ENCODE measurements at places on chromosomes 3 and 15.

DNA sequence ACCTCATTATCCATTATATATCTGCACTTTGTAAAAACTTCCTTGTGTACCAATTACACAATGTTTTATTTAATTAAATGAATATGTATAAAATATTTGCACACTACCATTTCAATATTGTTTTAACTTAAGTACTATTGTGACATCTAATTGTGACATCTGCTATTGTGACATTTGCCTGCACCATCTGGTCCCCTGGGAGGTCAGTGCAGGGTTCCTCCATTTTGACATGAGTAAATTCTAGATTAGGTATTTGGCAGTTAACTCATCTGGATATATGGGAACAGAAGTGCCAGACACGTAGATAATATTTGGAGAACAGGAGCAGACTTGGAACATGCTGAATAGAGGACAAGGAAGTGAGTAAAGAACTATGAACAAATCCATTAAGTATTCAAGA is 332.1 kb downstream of the VGLL3 start:
- DNase-seq = no peak

GRCh38 chr3:47984075-47984728 is 32.0 kb downstream of the MAP4 start:
- peak; percentile 33 for DNase-seq

- DNase-seq = no peak
Observed at GRCh38 chr3:111720681-111721380, 125.7 kb upstream of the ZBED2 start.

GRCh38 chr3:162391301-162391700 is 894.7 kb downstream of the OTOL1 start:
- DNase-seq = no peak

DNA sequence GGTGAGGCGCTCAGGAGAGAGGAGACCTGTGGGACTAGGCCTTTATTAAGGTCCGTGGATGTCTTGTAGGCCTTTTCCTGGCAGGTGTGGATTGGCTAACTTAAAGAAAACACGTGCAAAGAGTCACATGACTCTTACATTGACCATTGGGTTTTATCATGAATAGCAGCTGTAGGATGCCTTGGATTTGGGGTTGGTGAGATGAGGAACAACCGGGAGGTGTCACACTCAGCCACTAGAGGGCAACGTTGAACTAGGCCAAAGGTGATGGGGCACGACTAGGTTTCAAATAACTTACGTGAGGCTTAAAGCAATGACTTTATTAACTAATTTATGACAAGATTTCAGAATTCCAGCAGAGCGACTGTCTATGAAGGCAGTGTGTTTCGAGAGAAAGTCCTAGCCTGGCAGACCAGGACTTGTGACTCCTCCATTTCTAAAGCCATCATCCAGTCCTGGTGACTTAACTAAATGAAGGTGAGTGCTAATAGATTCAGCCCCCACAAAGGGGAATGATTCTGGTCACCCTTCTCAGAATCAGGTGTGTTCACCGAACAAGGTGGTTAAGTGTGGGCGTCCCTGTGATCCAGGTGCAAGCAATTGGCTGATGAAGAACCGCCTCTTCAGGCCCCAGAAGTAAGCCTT is 345.6 kb downstream of the MCTP2 start:
- peak; percentile 18 for DNase-seq

- no peak for DNase-seq
Observed at GRCh38 chr3:9301798-9302197, 52.4 kb upstream of the SRGAP3 start.

- DNase-seq = no peak
Observed at GRCh38 chr3:120497818-120498217, 47.0 kb upstream of the FSTL1 start.

- DNase-seq = no peak
Observed at GRCh38 chr3:173615661-173616060, 218.1 kb downstream of the NLGN1 start.

DNA sequence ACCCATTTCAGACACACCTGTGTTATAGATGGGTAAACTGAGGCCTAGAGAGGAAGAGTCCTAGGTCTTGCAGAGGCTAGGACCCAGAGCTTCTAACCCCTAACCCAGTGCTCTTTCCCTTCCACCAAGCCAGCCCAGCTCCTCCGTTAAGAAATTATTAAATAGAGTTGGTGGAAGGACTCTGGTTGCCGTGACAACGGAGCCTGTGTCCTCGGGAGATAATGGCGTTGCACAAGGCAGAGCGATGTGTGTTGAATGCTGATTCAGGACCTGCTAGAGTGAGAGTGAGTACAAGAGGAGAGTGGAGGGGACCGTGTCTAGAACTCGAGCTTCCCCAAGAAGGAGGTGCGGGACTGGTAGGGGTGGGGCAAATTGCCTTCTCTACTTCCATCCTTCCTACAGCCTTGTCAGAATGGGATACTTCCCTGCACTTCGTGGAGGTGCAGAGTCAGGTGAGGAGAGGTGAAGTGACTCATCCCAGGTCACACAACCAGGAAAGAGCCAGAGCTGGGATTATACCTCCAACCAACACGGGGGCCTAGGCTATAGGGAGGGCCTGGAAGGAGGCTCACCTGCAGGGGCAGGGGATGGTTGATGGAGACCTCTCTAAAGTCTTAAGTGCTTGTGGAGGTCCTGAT is 8.6 kb downstream of the SLC6A1 start:
- DNase-seq = no peak

DNA sequence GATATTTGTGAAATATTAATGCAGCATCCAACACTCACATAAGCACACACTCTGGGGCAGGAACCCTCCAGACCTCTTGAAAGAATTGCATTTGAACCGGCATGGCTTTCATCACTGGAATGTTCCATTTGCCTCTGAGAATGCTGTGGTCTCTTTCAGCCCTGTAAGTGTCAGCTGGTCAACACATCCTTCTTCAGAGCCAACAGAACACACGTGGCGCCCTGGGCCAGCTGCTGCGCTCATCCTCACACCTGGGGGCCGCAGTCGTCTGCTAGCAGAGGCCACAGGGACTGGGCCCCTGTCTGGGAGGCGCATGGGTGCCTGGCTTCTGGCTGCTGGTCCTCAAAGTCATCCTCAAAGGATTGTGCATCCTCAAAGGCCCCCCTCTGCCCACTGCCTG is 71.4 kb upstream of the HERC1 start:
- no peak for DNase-seq

- no peak for DNase-seq
Observed at GRCh38 chr3:170203457-170203856, 18.8 kb upstream of the PRKCI start.

GRCh38 chr3:12454816-12455121 is 29.5 kb upstream of the TSEN2 start:
- DNase-seq = no peak

DNA sequence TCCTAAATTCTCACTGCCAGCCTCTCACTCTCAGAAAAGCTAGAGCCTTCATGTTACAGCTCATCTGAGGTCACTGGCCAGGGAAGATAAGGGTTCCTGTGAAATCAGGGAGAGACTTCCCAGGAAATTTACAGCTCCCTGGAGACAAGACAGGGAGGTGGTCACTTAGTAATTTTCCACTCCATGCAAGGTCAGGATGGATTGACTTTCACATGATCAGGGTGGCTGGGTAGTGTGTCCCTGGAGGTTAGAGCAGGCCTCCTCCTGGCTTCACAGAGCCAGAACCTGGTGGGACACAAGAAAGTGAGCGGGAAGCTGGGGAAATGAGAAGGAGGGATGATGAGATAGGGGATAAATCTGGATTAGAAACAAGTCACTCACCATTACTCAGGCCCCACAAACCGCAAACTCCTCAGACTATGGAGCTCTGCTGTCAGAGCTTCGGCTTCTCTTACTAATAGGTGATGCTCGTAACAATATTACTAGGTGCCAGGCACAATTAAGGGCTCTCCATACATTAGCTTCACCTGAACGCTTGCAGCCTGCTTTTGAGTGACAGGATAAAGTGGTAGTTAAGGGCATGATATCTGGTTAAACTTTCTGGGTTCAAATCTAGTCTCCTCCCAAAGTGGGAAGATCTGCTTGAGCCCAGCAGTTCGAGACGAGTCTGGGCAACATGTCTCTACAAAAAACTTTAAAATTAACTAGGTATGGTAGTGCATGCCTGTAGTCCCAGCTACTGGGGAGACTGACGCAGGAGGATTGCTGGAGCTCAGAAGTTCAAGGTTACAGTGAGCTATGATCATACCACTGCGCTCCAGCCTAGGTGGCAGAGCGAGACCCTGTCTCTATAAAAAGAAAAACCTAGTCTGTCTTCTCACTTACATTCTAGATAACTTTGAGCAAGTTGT is 24.9 kb downstream of the DUOX2 start:
- DNase-seq = no peak

- DNase-seq = peak; percentile 3
Observed at GRCh38 chr3:131526801-131527347, 24.1 kb upstream of the MRPL3 start.

DNA sequence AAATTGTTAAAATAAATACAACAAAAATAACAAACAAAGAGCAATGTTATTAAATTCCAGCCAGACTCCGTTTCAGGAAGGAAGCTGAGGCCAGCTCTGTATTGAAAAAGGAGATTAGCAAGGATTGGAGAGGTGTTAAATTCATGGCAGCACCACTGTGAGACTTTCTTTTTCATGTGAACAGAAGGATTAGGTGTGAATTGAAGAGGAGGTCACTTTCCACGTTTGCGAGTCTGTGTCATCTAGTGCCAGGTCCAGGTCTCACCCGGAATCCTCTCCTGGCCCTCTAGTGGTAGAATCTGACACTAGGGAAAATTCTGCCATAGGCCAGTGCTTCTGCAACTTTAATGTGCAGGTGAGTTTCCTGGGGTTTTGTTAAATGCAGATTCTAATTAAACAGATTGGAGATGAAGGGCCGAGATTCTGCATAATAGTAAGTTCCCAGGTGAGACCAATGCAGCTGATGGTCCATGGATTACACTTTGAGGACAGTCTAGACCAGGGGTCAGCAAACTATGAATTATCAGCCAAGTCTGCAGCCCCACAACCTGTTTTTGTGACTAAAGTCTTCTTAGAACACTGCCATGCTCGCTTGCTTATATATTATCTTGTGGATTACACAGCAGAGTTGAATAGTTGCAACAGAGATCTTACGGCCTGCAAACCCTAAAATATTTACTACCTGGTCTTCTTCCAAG is 9.2 kb upstream of the SLC6A1 start:
- DNase-seq = peak; percentile 14

DNA sequence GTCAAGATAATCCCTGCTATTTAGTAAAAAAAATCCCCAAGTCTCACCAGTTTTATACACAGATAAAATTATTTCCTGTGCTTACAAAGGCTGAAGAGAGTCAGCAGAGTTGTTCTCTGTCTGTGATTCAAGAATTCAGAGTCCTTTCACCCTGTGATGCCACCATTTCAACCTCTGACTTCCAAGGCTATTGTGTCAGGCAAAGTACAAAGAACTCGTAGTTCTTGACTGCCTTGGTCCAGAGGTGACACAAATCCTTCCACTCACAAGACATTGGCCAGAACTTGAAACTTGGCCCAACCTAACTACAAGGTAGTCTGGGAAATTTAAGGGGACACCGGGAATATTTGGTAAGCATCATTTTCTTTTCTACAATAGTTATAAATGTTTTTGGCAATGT is 34.9 kb upstream of the CMC1 start:
- no peak for DNase-seq

DNA sequence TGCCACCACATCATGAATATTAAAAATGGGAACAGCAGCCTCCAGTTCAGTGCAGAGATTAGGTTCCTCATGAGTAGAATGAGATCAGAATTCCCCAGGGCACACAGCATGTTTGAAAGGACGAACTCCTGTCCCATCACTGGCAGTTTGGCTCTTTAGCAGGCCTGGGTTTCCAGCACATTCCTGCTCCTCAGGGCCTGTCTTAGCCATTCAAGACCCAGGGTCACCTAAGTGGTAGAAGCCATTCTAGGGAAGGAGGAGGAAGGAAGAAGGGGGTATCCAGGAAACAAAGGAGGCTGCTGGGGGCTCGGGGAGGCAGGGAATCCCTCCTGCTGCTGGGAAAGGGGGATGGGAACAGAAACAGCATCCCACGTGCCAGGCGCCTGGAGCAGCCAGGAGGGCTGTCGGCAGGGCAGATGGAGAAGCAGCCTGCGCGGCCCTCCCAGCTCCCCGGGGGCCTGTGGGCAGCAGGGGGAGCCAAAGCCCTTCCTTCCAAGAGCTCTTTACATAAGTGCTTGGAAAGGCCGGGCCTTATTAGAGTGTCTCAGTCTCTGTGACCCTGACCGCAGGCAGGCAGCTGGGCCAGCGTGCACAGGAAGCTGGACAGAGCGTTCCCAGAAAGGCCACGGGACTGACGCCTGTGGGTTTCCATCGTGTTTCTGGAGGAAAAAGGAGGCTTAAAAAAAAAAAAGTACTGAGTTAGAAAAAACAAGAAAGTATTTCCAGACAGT is 24.7 kb downstream of the LOXL1 start:
- DNase-seq = peak; percentile 90

DNA sequence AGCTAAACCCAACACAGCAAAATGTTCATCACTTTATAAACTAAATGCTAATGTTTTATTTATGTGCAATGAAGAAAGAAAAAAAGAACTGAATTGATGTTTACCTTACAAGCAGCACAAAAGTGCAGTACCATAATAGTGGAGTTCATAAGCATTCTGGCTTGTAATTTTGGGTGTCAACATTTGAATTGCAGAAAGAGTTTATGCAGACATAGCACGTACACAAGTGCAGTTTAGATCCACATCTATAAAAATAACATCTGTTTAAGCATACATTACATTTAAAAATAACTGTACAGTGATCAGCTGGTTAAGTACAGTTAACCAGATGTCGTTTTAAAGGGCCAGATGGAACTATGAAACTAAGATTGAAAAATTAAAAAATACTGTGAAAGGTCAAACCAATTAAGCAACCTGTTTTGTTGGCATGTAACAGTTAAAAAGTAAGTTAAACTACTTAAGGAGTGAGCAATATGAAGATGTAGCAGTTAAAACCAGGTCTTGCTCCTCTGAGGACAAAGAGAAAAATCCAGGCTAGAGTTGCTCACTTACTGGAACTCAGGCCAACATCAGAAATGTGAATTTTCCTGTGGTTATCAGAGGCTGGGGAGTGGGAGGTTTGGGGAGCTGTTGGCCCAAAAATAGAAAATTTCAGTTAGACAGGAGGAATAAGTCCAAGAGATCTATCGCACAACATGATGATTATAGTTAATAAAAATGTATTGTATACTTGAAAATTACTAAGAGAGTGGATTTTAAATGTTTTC is 204.9 kb upstream of the MDFIC2 start:
- no peak for DNase-seq

DNA sequence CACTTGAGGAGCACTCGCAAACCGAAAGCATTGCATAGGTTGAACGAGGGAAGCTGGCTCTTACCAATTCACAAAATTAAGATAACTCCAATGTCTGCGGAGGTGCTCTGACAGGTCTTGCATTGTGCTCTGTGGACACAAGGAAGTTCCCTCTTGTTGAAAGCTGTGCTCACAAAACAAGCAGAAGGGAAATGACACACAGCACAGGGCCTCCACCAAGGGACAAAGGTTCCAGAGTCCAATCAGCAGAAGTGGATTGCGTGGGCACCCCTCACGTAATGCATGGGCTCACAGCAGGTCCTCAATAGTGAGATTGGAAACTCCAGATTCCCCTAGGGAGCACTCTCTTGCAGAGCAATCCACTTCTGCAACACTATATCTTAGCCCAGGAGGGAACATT is 89.9 kb downstream of the ATP10A start:
- peak; percentile 76 for DNase-seq

- DNase-seq = no peak
Observed at GRCh38 chr3:165194511-165195240, 1.5 kb downstream of the SLITRK3 start.
